Endodermal cell (in vitro differentiated cells): ENCODE measurements at places on chromosomes 6 and 20. TPM values are rescaled to one million over a fixed set of nuclear protein-coding genes. Genes with fewer than 3 reads are reported as not detected.

Gene NMBR
- 0.33 TPM in 1 of 3 replicates, not detected in the others for total RNA-seq

Gene MYO6
- 89.9 to 94.1 TPM (median 93.4 TPM) in 3 replicates for total RNA-seq

Gene MLN
- not detected in 2 replicates for total RNA-seq

Gene PRDM13
- not detected in 3 replicates for total RNA-seq

Gene SULF2
- 137 and 146 TPM in 2 replicates for total RNA-seq

Gene SENP6
- total RNA-seq: 105 and 113 TPM in 2 replicates

Gene PSORS1C2
- not detected in 3 replicates for total RNA-seq

DNA sequence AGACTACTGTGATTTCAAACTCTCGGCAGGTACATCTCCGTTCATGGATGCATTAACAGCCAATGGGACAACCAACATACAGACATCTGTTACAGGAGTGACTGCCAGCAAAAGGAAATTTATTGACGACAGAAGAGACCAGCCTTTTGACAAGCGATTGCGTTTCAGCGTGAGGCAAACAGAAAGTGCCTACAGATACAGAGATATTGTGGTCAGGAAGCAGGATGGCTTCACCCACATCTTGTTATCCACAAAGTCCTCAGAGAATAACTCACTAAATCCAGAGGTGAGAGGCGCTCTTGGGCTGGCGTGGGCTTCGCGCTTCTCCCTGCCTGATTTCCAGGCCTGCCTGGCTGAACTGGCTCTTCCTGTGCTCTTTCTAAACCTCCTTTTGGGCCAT lies 68.4 kb downstream of the RPP40 start:
- DNase-seq: no peak

GRCh38 chr20:62354811-62355341 lies 12.2 kb downstream of the LAMA5 start:
- DNase-seq: peak; percentile 44

GRCh38 chr20:46937157-46937523 lies 42.5 kb downstream of the EYA2 start:
- DNase-seq: no peak

- DNase-seq: no peak
These were observed 94.1 kb upstream of the STMND1 start for GRCh38 chr6:17007749-17008148.

GRCh38 chr20:4051413-4052138 lies 36.2 kb upstream of the RNF24 start:
- peak; percentile 42 for DNase-seq

DNA sequence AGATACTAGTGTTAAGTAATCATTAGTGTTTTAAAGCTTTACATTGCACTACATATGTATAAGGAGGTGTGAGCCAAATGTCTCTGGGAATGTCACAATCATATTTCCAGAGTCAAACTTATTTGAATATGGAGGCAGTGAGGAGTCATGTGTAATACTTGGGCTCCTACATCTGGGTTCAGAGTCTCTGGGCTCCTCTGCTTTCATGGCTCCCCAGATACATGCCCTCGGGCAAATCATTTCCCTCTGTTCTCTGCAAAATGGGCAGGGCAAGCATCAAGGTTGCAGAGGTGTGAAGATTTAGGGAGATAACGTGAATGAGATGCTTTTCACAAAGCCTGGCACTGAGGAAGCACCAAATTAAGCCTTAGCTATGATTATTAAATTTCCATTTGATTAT lies 138.3 kb upstream of the SGK1 start:
- no peak for DNase-seq

GRCh38 chr6:32664827-32665362 lies 1.6 kb downstream of the HLA-DQB1 start:
- peak; percentile 71 for DNase-seq

GRCh38 chr6:147621263-147621662 lies 112.8 kb downstream of the SAMD5 start:
- no peak for DNase-seq

DNA sequence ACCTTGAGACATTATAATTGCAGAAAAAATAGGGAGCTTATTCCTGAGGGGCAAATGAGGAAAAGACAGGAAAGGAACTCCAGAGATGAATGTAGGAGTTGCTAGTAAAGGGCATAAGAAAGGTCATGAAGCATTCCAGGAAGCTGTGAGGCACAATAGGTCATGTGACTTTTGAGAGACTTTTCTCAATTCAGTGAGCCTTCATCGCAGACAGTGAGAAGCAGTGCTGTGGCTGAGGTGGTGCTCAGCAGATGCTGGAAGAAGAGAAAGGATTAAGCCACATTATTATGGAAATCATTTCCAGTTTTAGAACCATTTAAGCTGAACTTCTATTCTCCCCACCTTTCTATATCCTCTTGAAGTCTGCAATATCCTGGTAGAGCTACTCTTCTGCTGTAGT lies 4.1 kb downstream of the SPTLC3 start:
- DNase-seq: no peak

DNA sequence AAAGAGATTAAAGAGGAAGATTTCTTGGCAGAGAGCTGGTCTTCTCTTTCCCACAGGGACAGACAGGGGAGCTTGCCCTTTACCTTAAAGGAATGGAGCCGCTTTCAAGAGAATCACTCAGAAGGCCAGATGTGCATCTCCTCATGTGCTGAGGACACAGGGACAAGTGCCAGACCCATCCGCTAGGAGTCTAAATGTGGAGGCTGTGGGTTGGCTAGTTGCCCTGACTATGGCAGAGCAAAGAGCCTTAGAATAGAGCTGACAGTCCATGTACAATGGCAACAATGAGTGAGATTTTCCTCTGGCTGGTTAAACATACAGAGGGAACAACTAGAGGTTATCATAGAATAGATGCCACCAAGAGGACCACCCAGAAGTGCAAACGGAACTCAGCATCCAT lies 7.3 kb upstream of the DOK5 start:
- no peak for DNase-seq
